Effector memory CD4-positive, alpha-beta T cell (primary cell): ENCODE measurements at places on chromosomes 4 and X.

DNA sequence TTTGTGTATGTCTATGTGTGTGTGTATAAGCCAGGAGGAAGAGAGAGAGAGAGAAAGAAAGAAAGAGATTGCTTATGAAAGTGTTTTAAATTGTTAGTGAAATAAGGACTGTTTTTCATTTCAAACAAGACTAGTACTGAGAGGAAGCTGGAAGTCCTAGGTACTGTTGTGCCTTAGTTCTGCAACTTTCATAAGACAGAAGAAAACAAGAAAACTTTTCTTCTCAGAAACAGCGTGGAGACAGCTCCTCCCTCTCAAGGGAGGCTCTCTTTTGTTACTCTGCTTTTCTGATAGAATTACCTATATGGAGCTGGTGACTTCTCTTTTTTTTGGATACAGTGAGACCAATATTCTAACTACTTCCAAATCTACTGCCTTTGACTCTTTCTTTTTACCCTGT lies 62.5 kb downstream of the BANK1 start:
- no peaks in the 10 kb centered on the region for H3K36me3 ChIP-seq

DNA sequence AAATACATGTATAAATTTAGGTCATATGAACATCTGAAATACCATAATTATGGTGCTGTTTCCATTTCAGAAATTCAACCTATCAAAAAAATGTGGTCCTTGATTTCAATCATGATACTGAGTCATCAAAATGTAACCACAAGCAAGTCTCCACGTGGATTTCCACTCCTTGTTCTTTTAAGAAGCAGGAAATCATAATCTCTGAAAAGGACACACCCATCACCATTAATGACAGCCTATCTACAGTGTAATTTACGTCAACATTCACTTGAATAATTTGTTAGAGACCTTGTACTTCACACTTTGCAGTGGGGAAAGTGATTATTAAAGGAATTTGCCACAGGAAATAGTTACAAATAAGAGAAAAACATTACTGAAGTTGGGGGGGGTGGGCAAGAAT lies 17.7 kb upstream of the SLC7A11 start:
- H3K4me1 ChIP-seq = no peaks in the 10 kb centered on the region
- H3K27ac ChIP-seq = no peak overlapping the region
- H3K36me3 ChIP-seq = no peaks in the 10 kb centered on the region
- H3K27me3 ChIP-seq = no peaks in the 10 kb centered on the region
- H3K4me3 ChIP-seq = no peak overlapping the region
- no peak for DNase-seq

- no peak overlapping the region for H3K27ac ChIP-seq
- H3K4me1 ChIP-seq = peaks cover 3% of the 10 kb centered on the region
- H3K27me3 ChIP-seq = no peaks in the 10 kb centered on the region
- no peak overlapping the region for H3K4me3 ChIP-seq
- no peaks in the 10 kb centered on the region for H3K36me3 ChIP-seq
Observed at GRCh38 chr4:108696160-108696559, 45.8 kb downstream of the OSTC start.

- H3K4me3 ChIP-seq = no peak overlapping the region
- H3K4me1 ChIP-seq = peaks cover 21% of the 10 kb centered on the region
- H3K27me3 ChIP-seq = no peaks in the 10 kb centered on the region
- H3K36me3 ChIP-seq = peaks cover 54% of the 10 kb centered on the region
Observed at GRCh38 chr4:1239950-1240307, 9.0 kb downstream of the CTBP1 start.

GRCh38 chr4:48085821-48086589 lies 48.0 kb downstream of the TXK start:
- no peak overlapping the region for H3K4me3 ChIP-seq
- DNase-seq = no peak

- H3K27me3 ChIP-seq = no peaks in the 10 kb centered on the region
- no peaks in the 10 kb centered on the region for H3K4me1 ChIP-seq
- H3K4me3 ChIP-seq = no peak overlapping the region
- H3K27ac ChIP-seq = no peak overlapping the region
- DNase-seq = no peak
Observed at GRCh38 chr4:101862595-101862994, 72.1 kb downstream of the BANK1 start.

- no peak overlapping the region for H3K4me3 ChIP-seq
- H3K27ac ChIP-seq = no peak overlapping the region
- H3K27me3 ChIP-seq = no peaks in the 10 kb centered on the region
- H3K36me3 ChIP-seq = no peaks in the 10 kb centered on the region
- DNase-seq = no peak
Observed at GRCh38 chr4:664713-665231, 9.3 kb downstream of the ATP5ME start.

- no peak for DNase-seq
- no peak overlapping the region for H3K4me3 ChIP-seq
- H3K27ac ChIP-seq = no peak overlapping the region
Observed at GRCh38 chrX:48532161-48532560, 7.4 kb upstream of the TBC1D25 start.

GRCh38 chr4:147104768-147105167 lies 159.1 kb upstream of the TTC29 start:
- no peaks in the 10 kb centered on the region for H3K36me3 ChIP-seq
- no peak for DNase-seq
- no peak overlapping the region for H3K4me3 ChIP-seq
- H3K27ac ChIP-seq = no peak overlapping the region

DNA sequence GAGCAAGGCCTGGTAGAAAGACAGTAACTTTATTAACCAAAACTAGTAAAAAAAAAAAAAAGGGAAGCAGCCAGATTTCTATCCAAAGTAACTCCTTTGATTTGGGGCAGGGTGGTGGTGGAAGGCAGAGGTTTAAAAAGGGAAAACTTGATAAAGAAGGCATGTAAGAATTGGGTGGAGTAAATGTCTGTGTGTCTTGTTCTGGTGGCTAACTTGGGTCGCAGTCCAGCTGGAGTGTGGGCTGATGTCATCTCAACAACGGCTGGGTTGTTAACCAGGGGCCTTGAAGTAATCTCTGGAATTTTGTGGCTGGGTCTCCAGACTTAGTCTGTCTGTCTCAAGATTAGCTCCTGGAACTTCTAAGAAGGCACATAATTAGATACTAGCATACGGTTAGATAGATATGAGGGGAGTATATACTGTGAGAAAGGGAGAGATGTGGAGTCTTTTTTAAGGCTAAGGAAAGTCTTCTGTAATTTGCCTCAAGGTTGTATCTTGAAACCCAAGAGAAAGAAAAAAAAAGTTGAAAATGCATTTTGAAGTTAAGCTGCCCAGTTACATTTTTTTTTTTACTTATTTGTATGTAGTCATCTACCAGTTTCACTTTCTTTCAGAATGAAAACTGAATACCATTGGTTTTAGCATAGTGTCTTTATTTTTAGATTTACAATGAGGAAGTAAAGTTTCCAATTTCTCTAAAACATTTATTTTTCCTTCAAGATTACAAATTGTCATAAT lies 48.3 kb downstream of the MTHFD2L start:
- no peaks in the 10 kb centered on the region for H3K27me3 ChIP-seq
- no peak overlapping the region for H3K27ac ChIP-seq
- DNase-seq = no peak
- no peaks in the 10 kb centered on the region for H3K36me3 ChIP-seq

DNA sequence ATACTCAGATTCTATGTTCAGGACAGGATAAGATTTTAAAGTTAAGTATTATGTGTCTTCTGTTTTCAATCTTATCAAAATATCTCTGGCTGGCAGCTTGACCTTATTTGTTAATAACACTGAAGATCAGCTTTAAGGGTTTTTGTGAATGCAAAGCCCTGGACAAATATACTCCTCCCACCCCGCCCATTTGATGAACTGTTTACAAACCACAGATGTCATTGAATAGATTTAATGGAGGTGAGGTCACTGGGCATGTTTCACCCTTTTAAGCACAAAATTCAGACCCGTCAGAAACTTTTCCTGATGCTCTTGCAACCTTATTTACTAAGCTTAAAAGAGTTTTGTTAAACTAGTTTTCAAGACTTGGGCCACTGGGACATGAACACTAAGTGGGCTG lies 10.1 kb upstream of the CXCL8 start:
- H3K4me3 ChIP-seq = no peak overlapping the region
- H3K27me3 ChIP-seq = no peaks in the 10 kb centered on the region
- H3K36me3 ChIP-seq = no peaks in the 10 kb centered on the region

DNA sequence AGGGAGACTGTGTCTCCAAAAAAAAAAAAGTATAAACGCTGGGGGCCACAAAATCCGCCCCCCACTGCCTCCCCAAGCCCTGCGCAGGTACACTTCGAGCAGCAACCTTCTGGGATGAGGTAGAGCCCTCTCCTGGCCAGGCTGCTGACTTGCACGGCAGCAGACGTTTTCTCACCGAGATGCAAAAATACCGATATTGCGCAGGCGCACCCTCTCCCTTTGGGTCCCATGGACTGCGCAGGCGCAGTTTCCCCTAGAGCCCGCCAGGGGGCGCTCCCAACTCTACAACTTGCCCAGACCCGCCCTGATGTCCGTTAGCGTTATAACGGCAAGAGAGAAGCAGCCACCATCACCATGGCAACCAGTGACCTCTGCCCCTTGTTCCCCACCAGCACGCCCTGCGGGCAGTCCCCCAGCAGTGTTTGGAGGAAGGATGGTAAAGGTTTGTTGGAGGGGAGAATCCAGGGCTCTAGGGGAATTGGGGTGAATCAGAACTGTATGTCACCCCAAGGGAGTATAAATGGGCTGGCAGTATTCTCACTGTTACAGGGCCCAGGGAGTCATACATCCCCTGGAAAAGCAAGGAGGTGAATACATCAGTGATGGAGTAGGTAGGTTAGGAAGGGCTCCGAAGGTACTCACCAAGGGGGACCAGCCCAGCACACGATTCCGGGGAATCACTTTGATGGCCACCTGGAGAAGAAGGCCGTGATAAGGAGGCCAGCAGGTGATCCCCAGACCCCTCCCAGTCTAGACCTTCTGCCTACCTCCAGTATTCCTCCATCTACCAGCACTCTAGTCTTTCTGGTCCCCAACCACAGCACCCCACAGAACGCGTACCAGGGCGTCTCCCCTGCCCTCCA lies 1.5 kb downstream of the PIM2 start:
- H3K27ac ChIP-seq = peak overlapping the region; percentile 97
- no peaks in the 10 kb centered on the region for H3K27me3 ChIP-seq
- peak overlapping the region; percentile 79 for H3K4me3 ChIP-seq
- H3K4me1 ChIP-seq = peaks cover 54% of the 10 kb centered on the region
- H3K36me3 ChIP-seq = peaks cover 39% of the 10 kb centered on the region

DNA sequence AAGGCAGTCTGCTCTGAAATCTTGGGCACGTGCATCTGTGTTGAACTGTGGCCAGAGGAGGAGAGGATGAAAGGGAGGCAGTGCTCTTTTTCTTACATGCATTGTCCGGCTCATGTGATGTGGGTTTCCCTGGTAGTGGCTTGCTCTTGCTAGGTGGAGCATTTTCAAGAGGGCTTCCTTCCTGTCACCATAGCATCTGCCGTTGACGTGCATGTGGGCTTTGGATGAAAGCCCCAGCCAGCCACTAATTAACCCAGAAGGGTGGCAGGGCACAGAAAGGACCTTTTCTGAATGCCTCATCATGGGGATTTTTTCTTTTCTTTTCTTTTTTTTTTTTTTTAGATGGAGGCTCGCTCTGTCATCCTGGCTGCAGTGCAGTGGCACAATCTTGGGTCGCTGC lies 121.3 kb downstream of the GPR143 start:
- H3K36me3 ChIP-seq = no peaks in the 10 kb centered on the region
- no peaks in the 10 kb centered on the region for H3K4me1 ChIP-seq
- peak; percentile 24 for DNase-seq
- H3K27ac ChIP-seq = no peak overlapping the region
- H3K4me3 ChIP-seq = no peak overlapping the region

DNA sequence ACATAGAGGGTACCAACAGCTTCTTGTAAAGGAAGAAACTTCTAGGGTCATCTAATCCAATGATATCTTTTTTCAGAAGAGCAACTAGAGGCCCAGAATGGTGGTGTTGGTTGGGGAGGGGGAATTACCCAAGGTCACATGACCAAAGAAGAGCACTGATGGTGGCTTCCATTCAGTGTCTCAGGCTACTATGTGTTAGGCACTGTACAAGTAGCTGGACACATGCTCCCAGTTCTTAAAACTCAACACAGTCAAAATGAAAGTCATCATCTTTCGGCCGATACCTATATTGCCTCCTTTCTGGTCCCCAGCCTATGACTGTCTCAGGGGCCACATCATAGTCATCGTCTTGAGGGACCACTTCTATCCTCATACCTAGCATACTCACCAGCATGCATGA lies 88.1 kb downstream of the ARHGAP6 start:
- H3K4me1 ChIP-seq = no peaks in the 10 kb centered on the region
- no peak overlapping the region for H3K27ac ChIP-seq
- no peaks in the 10 kb centered on the region for H3K36me3 ChIP-seq
- no peaks in the 10 kb centered on the region for H3K27me3 ChIP-seq

DNA sequence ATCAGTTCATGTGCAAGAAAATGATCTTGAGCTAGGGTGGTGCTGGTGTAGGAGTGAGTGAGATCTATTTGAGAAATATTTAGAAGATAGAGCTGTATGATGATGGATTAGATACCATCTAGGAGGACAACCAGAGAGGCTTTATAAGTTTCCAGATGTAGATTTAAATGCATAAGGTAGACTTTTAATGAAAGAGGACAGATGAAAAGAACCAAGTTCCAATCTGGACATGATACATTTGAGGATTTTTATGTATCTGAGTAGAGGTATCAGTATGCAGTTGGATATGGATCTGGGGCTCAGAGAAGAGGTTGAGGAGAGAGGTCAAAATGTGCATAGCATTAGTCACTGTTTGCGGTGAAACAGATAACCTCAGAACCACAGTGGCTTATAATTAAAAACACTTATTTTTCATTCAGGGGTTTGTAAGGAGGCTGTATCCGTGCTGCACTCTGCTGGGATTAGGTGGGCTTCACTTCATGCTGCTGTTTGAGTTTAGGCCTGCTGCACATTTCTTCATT lies 348.7 kb downstream of the BMPR1B start:
- H3K27me3 ChIP-seq = no peaks in the 10 kb centered on the region
- H3K27ac ChIP-seq = no peak overlapping the region
- H3K36me3 ChIP-seq = no peaks in the 10 kb centered on the region

DNA sequence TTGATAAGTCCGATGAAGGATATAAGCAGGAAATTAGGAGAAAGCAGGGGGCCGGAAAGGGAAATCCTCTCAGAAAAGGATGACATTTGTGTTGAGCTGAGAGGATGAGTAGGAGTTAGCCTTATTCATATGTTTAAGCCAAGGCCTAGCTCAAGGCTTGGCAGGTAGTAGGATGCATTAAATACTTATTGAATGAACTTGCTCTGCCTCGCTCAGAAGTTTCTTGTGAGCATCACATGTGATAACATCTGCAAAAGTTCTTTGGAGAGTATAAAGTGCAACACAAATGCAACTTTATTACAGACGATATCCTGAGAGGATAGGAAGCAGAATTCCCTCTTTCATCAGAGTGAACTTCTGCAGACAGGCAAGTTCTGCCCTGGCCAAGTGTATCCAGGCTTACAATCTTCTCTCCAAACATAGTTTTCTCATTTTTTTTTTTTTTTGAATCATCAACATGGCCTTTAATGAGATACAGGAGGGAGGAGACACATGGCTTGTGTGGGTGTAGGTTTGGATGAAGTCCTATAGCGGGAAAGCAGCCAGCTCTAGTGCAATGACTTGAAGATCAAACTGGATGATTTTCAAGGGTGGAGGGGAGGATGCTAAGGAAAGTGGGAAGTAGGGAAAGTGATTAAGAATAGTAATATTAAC lies 48.1 kb downstream of the LUZP4 start:
- H3K4me3 ChIP-seq = no peak overlapping the region
- H3K4me1 ChIP-seq = no peaks in the 10 kb centered on the region
- H3K27ac ChIP-seq = no peak overlapping the region
- no peaks in the 10 kb centered on the region for H3K36me3 ChIP-seq

- peaks cover 38% of the 10 kb centered on the region for H3K4me1 ChIP-seq
- no peak overlapping the region for H3K27ac ChIP-seq
- H3K4me3 ChIP-seq = no peak overlapping the region
- no peak for DNase-seq
Observed at GRCh38 chrX:39857780-39858179, 240.0 kb downstream of the BCOR start.

- peak overlapping the region; percentile 22 for H3K4me3 ChIP-seq
- peaks cover 10% of the 10 kb centered on the region for H3K4me1 ChIP-seq
- H3K27me3 ChIP-seq = peaks cover 47% of the 10 kb centered on the region
Observed at GRCh38 chr4:4852591-4853362, 6.7 kb upstream of the MSX1 start.
